ENCODE measurements at places on chromosomes 1 and 21.

- no peak for DNase-seq
Measured at GRCh38 chr1:216830424-216831210, 107.4 kb upstream of the ESRRG start.

- no peak for DNase-seq
Measured at GRCh38 chr1:172948457-172948856, 102.3 kb downstream of the TNFSF18 start.

- DNase-seq, result no peak
Measured at GRCh38 chr1:196295766-196296165, 312.5 kb downstream of the KCNT2 start.

DNA sequence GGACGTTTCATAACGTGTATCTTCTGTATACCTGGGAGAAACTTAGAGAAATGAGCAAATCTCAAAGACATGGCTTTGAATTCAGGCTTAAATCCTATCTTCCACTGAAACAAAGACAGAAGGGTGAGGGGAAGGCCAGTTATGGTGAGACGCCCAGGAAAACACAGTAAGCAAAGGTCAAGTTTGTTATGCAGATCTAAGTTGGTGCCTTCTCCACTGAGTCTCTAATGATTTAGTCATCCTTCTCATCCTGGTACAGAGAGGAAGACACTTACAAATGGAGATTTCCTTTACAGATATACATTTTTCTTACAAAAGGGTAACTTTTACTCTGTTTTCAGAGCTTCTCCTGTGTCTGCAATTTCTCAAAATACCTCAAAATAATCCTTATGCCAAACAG is 64.4 kb downstream of the MAP3K7CL start:
- DNase-seq, result no peak

GRCh38 chr1:162972773-162973172 is 96.4 kb upstream of the RGS4 start:
- no peak for DNase-seq

DNA sequence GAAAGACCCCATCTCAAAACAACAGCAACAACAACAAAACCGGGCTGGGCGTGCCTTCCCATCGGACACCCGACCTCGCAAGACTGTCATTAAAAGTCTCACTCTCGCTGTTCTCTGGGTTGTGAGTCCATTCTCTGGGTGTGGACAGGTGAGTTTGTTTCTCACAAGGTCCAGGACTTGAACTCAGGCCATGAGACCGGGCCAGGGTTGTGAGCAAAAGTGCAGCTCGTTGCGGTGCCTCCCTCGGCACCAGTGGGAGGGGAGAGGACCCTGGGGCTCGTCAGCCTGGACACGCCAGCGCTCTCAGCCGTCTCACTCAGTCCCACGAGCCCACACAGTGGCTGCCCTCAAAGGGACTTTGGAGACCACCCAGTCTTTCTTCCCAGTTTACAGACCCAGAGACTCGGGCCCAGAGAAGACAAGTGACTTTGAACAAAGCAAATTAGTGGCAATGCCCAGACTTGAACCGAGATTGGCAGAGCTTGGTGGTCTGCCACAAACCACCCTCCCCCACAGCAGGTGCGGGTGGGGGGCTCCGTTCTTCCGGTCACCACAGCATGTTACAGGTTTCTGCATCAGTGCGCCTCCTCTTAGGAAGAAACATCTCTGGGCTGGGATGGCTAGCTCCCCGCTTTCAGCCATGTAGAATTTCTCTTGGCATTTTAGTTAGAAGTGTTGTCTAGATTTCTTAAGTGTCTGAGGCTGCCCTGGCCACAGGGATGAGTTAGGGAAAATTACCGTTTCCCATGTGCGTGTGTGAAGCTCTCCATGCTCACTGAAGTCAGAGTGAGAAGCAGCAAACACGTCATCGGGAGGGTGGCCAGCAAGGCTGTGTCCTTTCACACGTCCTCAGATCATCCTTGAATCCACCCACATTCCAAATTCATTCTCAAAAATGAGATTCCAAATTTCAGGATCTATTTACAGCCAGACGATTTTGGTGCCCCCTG is 28.3 kb downstream of the LRRC3 start:
- DNase-seq, result no peak

DNA sequence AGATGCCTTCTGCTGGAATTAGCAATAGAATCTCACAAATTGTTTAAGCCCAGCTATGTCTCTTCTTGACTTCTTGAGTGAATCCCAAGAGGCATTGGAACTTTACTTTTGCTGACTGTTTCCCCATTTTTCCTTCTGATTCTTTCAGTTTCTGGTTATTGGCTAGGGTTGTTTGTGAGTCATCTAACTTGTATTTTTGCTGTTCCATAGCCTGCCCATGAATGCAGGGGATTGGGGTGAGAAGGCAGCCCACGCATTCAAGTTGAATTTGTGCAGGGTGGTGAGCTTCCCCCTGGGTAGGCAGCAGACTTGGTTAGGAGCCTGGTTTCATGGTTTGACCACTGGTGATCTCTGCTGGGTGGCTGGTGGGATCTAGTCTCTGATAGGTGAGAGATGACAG is 10.4 kb upstream of the KLF17 start:
- DNase-seq, result no peak

DNA sequence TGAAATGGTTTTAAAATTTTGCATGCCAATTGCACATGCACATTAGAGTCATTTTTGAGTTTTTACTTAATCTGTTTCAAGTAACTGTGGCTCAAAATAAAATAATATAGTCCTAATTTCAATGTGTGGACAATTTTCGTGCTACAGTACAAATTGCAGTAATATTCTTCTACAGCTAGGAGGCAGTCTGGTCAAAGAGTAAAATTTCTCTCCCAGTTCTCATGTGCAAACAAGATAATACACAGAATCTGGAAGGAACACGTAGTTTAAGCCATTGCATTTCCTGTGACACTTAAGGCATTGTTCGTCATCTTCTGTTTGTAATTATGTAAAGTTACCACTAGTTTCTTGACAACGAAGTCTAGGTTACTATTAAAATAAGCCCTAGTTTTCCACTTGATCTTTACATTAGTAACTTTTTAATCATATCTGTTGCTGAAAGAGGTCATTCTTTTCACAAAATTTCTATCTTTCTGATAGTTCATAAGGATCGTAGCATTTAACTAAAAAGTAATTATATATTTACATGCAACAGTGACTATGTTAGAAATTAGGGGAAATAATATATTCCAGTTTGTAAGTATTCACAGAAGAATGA is 28.9 kb downstream of the ODR4 start:
- peak; percentile 25 for DNase-seq

DNA sequence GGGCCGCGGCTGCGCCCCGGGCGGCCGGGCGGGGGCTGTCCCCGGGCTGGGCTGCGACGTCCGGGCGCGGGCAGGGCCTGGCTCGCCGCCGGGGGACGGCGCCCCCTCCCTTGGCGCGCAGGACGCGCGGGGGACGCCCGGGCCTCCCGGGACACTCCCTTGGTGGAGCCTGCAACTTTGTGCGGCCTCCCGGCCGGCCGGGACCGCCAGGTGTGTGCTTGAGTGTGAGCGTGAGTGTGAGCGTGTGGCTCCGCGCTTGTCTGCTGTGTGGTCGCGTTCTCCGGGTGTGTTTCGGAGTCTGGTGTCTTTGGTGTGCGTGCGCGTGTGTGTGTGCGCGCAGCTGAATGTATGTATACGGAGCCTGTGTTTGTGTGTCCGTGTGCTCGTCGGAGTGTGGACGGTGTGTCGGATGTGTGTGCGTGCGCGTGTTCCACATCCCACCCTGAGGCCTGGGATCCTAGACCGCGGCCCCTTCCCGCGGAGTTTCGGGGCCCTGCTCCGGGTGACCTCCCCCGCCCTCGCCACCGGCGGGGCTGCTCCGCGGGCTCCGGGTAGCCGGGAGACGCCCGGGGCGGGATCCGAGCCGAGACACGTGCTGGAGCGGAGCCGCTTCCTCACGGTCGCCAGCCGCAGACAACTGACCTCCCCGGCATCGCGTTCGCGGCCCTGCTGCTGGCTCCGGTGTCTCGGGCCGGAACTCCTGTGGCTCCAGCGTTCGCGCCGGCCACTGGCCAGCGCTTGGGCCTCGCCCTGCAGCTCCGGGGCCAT is 1.7 kb downstream of the PTPRU start:
- DNase-seq, result no peak

DNA sequence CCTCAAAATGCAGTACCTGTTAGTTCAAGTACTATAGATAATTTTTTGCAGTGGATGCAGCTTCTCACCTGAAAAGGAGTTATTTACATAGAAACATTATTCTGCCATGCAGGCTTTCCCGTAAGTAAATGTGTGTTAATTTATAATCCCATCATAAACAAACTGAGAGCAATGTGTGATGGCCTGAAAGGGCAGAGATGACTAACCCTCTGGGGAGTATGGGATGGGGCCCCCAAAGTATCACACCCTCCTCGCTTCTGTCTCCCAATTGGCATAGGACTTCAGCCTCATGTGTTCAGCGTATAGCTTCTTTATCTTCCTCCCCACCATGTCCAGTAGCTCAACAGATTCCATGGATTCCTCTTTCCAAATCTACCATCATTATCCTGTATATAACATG is 7.6 kb downstream of the HMGCL start:
- DNase-seq, result no peak
